Vagina (tissue), 2 donors: ENCODE measurements at places on chromosomes 4 and X.

- DNase-seq = no peak
- no peaks in the 10 kb centered on the region for H3K27me3 ChIP-seq
- no peaks in the 10 kb centered on the region for H3K4me1 ChIP-seq
- peaks cover 10% of the 10 kb centered on the region for H3K36me3 ChIP-seq
- peak overlapping the region; percentile 26 for H3K27ac ChIP-seq
Measured at GRCh38 chr4:38034986-38035882, 75.0 kb downstream of the PTTG2 start.

- H3K27me3 ChIP-seq = no peaks in the 10 kb centered on the region
- H3K36me3 ChIP-seq = no peaks in the 10 kb centered on the region
Measured at GRCh38 chr4:116058129-116058528, 944.7 kb upstream of the NDST4 start.

DNA sequence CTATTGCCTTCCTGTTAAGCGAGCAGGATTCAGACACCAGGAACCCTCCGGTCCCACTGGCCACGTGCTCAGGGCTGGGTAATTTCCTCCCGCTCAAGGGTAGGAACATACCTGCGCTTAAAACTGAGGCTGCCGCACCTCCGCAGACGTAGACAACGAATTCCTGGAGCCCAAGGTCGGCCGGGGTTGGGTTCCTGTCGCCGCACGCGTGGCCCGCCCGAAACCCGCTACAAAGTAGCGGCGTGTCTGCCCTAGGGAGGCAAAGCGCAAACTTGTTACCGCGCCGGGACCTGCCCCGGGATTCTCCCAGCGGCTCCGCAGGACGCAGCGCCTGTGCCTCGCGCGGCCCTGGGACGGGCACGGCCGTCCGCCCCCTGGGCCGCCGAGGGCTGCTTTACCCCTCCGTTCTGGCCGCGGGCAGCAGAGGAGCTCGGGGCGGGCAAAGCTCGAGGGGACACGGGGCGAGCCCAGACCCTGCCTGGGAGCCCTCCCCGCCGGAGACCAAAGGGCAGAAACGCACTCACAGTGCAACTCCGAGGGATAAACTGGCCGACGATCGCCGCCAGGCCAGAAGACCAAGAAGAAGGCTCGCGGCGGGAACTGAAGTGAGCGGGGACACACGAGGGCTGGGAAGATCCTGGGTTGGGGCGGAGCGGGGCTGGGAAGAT, at the start of gene ERVMER34-1:
TSS of gene ERVMER34-1 (minus strand) at position 607 of the 668 bp plus-strand sequence. CDS start 5,905 bp downstream, outside the sequence.
- no peak for DNase-seq
- peak within 1 kb of the TSS; percentile 15 for H3K27ac ChIP-seq
- H3K4me3 ChIP-seq = peak within 1 kb of the TSS; percentile 64
- H3K27me3 ChIP-seq = no peaks in the 10 kb centered on the region
- peaks cover 13% of the 10 kb centered on the region for H3K4me1 ChIP-seq

DNA sequence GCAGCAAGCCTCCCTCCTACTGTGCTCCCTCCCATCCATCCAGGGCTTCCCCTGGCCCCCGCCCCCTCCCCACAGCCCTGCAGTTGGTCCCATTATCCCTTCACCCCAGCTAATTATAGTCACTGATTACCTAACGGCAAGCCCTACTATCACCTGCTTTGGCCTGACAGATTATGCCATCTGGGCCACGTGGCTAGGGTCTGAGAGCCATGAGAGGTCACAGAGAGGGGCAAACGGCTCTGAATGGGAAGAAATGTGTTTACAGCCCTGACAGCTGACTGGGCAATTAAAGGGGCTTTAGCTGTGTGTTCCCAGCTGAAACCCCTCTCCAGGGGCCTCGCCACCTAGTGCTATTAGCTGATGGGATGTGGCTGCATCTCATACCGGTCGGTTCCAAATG, 134.4 kb upstream of the CPEB2 start:
- no peaks in the 10 kb centered on the region for H3K36me3 ChIP-seq
- H3K27ac ChIP-seq = no peak overlapping the region

DNA sequence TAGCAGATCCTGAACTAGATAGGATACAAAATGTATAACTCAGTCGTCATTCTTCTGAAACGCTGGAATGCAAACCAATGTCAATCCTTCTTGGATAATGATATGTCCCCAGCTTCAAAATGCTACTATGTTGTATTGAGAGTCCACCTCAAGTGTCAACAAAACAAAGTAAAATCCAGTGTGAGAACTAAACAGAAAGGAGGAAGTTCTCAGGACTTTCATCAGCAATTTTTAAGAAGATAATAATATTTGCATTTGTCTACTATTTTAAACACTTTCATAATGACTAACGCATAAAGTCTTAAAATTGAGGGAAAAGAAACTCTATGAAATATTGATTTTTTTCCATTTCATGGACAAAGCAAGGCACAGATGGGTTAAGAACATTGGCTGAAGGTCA, 36.3 kb downstream of the SOD3 start:
- H3K36me3 ChIP-seq = peaks cover 19% of the 10 kb centered on the region
- H3K4me1 ChIP-seq = no peaks in the 10 kb centered on the region
- H3K27me3 ChIP-seq = no peaks in the 10 kb centered on the region
- DNase-seq = no peak

DNA sequence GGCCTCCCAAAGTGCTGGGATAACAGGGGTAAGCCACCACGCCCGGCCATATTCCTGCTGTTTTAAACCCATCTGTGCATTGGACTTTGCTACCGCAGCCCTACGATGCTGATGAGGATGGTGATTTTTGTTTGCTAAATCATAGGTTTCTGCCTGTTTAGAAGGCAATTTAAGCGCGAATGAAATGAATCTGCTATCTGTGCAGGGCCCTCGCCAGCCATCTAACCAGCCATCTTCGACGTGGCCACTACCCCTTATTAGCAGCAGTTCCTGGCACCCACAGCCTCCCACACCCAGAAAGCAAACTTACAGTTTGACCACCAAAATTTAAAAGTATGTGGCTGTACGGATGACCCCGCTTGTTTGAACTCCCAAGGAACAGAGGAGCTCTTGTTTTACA, 178.5 kb downstream of the SHOX start:
- no peaks in the 10 kb centered on the region for H3K27me3 ChIP-seq
- no peak overlapping the region for H3K4me3 ChIP-seq
- no peaks in the 10 kb centered on the region for H3K36me3 ChIP-seq
- H3K27ac ChIP-seq = no peak overlapping the region
- H3K4me1 ChIP-seq = no peaks in the 10 kb centered on the region

DNA sequence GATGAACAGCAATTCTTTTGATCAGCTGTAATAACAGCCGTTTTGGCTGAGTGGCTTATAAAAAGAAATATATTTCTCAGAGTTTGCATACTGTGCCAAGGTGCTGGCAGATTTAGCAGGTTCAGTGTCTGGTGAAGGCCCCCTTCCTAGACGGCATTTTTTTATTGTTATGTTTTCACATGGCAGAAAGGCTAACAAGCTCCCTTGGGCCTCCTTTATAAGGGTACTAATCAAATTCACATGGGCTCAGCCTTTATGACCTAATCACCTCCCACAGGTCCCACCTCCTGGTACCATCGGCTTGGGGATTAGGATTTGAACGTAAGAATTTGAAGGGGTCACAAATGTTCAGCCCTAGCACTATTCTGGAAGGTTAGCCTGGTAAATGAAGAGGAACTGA, 431.9 kb downstream of the SPOCK3 start:
- no peak for DNase-seq
- H3K4me3 ChIP-seq = no peak overlapping the region
- no peaks in the 10 kb centered on the region for H3K36me3 ChIP-seq
- no peaks in the 10 kb centered on the region for H3K27me3 ChIP-seq
- no peaks in the 10 kb centered on the region for H3K4me1 ChIP-seq
